Memory B cell (primary cell): ENCODE measurements at places on chromosomes 6 and 20.

- no peak for DNase-seq
Observed at GRCh38 chr6:27662769-27663168, 189.9 kb upstream of the ZNF184 start.

GRCh38 chr20:1761116-1761515 is 103.5 kb upstream of the SIRPG start:
- DNase-seq, result no peak

DNA sequence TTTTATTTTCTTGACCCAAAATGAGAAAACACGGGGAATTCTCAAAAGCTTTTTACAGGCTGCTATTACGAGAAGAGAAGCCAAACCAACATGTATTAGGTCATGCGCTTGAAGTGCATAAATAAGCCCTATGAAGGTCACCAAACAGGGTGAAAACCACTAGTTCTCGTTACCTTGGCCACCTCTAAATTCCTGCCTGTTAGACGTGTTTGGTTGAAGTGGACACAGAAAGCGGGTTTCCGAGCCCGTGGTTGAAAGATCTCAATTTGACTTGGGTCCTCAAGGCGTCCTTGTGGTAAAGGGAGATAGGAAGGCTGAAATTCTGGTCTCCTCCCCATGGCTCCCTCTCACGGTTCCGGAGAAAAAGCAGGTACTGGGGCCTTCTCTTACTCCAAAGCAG is 6.2 kb downstream of the EYA2 start:
- no peak for DNase-seq

- DNase-seq, result no peak
Observed at GRCh38 chr20:11516448-11516847, 401.2 kb upstream of the BTBD3 start.

- no peak for DNase-seq
Observed at GRCh38 chr6:82381278-82381677, 17.7 kb downstream of the TPBG start.

DNA sequence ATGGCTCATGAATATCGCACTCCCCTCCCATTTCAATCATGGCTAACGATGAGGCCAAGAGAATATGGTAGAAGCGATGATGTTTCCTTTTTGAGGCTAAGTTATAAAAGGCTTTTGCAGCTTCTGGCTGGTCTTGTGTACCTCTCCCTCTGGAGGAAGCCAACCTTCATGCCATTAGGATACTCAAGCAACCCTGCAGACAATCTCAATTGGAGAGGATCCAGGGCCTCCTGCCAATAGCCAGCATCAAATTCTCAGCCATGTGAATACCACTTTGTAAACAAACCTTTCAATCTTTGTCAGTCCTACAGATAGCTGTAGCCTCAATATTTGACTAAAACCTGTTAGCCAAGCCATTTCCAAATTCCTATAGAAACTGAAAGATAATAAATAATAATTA is 738.4 kb downstream of the KIF16B start:
- DNase-seq, result no peak

DNA sequence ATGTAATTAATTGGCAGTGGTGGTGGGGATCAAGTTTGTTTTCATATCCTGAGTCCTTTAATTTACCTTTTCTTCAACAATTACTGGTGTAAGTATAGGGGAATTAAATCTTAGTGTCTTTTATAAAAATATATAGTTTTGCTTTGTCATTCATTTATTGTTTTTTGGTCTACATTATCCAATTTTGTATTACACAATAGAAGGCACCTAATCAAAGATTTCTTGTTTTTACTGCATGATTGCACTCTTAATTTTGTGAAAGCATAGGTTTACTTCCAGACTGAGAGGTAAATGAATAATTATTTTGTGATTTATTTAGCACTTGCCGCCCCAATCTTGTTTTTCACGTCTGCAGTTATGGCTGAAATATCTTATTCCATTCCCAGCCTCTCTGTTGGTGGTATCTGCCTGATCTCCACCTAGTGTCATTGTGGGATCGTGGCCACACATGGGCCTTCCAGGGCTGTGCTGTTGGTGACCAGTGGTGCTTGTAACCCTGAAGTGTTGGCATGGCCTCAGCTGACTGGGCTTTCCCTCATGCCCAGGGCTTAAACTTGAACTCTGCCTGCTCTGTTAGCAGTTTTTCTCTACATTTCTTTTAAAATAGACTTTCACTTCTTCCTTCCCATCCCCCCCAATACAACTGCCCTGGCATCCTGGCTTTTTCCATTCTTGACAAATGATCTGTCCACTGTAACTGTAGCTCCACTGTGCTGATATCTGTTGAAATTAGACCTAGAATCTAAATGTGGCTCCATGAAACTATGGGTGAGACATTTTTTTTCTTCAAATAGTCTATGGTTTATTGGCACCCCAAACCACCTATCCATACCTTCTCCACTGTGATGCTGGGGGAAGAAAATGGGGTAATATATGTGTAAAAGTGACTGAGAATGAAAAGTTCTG is 24.8 kb downstream of the E2F3 start:
- DNase-seq, result no peak

DNA sequence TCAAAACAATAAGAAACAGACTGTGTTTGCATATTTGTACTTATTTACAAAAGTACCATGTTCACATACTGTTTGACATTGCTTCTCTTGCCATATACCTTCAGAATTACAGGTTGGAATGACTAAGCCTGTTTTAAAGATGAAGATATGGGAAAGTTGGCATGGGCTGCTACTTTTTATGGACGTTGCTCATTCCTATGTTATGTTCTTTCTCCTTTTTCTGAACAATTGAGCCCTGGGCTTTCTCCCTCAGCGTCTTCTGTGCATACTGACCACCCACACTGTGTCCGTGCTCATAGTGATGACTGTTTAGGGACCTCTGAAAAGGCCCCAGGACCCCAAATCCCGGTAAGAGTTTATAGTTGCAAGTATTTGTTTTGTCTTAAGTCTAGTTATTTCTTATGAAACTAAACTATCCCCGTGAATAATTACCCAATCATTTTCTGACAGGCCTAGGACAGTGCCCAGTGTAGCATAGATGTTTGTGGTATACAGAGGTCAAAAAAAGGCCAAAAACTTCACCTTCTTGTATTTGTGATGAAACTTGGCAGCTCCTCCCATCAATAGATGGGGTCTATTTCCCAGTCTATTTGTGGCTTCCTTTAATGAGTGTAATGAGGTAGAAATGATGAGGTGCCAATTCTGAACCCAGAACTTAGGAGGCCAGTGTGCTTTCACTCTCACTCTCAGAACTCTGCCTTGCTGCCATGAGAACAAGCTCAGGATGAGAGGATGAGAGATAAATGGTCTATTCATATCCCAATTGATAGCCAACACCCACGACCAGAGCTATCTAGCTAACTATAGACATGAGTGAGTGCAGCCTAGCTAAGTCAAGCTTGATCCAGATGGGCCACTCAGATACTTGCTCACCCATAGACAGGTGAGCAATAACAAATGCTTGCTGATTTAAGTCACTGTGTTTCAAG is 40.9 kb downstream of the GSTA4 start:
- DNase-seq, result no peak

DNA sequence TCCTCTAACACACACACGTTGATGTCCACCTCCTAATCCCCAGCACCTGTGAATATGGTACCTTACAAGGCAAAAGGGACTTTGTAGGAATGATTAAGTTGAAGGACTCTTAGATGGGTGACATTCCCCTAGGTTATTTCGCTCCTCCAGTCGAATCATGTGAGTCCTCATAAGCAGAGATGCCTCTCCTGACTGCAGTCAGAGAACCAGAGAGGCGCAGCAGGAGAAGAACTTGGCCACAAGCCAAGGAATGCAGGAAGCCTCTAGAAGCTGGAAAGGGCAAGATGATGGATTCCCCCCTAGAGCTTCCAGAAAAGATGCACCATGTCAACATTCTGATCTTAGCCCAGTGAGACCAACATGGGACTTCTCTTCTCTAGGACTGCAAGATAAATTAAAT is 133.1 kb upstream of the PTPRT start:
- DNase-seq, result no peak

GRCh38 chr20:6070829-6071695 is 17.2 kb upstream of the LRRN4 start:
- no peak for DNase-seq

GRCh38 chr6:19158586-19158985 is 678.6 kb upstream of the ID4 start:
- no peak for DNase-seq

DNA sequence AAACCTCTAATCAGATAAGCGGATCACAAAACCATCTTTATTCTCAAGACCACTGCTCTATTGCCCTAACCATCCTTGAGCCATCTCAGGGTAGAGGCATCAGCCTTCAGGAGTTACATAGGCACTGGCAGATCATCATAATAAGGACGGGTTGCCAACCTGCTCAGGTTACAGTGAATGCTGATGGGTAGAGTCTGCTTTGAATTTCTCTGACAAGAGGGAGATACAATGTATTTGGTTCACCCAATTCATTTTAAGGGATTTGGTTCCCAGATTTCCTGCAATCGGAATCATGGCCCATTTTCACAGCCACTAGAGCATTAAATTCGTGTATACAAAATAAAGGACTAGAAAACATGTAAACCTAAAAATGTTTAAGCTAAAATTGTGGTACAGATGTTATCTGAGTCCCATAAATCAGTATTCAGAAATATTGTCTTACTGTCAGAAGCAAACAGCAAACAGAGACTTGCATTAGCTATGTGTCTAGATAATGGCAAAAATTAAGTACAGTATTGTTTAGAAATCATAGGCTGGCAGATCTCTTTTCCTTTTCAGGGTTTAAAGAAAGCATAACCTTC is 41.9 kb upstream of the TMEM170B start:
- no peak for DNase-seq

DNA sequence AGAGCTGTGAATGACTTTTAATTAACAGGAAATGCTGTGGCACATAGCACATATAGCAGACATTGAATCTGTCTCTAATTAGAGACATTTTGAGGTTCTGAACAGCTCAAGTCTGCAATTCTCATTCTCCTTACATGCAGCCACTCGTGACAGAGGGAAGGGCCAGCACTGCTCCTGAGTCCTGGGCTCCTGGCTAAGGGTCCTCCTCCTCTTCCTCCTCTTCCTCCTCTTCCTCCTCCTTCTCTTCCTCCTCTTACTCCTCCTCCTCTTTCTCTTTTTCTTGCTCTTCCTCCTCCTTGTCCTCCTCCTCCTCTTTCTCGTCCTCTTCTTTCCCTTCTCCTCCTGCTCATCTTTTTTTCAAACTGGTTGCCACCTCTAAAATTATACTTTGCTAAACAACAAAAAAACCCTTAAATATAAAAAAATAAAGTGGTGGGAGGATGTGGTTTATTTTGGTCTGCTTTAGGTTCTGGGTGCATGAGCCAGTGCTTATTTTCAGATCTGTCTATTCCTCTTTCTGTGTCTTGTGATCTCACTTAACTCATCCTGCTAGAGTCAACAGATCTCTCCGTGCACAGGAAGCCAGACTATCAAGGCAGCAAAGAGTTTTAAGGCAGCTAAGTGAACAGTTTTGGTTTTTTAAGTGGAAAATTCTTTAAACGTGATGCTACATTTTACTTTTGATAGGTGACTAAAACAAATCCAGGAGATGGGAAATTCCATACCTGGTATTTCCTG is 159.3 kb downstream of the CD83 start:
- no peak for DNase-seq

GRCh38 chr6:122079916-122080315 is 319.5 kb upstream of the HSF2 start:
- no peak for DNase-seq

DNA sequence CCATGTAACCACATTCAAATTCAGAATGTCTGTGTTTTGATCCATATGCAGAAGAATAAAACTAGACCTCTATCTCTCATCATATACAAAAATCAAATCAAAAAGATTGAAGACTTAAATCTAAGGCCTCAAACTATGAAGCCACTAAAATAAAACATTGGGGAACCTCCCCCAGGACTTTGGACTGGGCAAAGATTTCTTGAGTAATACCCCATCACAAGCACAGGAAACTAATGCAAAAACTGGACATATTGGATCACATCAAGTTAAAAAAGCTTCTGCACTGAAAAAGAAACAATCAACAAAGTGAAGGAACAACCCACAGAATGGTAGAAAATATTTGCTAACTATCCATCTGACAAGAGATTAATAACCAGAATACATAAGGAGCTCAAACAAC is 266.8 kb downstream of the EPM2A start:
- no peak for DNase-seq

DNA sequence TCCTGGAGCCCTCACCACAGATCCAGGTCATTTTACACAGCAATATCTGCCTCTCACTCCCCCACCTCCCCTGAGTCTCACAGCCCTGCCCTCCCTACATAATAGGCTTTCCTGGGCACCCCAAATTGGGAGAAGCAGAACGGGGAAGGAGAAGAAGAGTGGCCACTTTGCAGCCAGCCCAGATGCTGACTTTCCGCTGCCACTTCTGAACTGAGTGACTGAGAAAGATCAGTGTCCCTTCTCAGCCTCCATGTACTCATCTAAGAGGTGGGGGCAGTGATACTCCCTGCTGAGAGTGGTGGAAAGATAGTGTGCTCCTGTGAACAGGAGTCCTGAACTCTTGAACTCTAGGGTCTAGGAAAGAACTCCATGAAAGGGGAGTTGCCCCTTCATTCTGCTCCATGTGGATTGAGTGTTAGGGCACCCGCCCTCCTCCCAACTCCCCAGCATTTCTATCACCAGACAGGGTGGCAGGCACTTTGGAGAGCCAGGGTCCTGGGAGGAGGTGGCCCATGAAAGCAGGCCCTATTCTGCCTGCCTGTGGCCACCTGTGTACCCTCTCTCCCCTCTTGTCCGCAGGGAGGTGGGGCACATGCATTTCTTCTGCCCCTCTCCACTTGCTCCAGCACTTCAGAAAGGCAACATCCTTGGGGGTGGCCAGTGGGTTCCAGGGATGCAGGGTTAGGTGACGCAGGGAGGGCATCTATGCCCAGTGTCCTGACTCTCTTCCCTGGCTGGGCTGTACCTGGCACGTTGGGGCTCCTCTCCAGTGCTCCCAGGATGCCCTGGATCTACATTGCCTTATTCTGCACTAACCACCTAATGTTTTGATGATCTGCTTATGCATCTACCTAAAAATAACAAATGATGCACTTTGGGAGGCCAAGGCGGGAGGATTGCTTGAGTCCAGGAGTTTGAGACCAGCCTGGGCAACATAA is 38.3 kb upstream of the MRPS18A start:
- DNase-seq, result no peak
